ENCODE measurements at places on chromosomes 12 and 14.

DNA sequence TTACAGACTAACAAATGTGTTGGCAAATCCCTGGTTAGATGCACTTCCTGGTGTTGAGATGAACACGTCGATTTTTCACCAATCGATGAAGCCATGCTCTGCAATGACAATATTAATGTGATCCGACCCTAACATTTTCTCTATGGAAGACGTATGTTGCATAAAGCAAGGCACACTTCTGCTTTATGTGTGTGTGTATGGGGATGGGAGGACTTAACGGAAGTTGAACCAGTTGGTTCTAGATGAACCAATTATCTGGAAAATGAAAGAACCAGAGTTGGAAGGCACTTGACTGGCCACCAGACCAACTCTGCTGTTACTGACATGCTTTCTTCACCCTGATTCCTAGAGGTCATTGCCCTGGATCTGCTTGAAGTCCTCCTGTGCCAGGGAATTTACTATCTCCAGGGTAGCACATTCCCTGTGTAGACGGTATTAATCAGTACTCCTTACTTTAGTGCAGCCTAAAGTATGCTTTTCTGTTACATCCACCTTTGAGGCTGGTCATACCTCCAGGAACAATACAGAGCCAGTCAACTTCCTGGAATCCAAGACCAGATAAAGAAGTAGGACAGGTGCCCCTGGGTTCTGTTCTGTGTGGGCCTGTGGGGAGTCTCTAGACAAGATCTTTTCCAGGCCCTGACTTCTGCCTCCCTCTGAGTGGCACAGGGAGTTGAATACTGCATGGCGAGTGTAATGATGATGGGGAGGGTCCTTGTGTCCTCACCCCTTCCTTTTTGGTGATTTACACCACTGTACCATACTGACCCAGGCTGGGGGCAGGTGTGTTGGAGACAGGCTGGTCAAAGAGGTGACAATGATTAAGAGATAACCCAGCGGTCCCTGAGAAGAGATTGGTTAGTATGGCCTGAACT, 4.1 kb downstream of the SDR39U1 start:
- DNase-seq: no peak

GRCh38 chr12:40104461-40105264, 1.2 kb downstream of the SLC2A13 start:
- no peak for DNase-seq

GRCh38 chr12:120798696-120799095, 73.1 kb downstream of the ACADS start:
- no peak for DNase-seq

GRCh38 chr12:113796852-113797534, 169.1 kb downstream of the RBM19 start:
- DNase-seq: no peak

GRCh38 chr14:71751264-71751663, 181.0 kb upstream of the RGS6 start:
- DNase-seq: no peak

GRCh38 chr12:59650588-59651228, 54.9 kb downstream of the SLC16A7 start:
- DNase-seq: no peak

GRCh38 chr12:82174383-82174782, 183.8 kb downstream of the CCDC59 start:
- no peak for DNase-seq

DNA sequence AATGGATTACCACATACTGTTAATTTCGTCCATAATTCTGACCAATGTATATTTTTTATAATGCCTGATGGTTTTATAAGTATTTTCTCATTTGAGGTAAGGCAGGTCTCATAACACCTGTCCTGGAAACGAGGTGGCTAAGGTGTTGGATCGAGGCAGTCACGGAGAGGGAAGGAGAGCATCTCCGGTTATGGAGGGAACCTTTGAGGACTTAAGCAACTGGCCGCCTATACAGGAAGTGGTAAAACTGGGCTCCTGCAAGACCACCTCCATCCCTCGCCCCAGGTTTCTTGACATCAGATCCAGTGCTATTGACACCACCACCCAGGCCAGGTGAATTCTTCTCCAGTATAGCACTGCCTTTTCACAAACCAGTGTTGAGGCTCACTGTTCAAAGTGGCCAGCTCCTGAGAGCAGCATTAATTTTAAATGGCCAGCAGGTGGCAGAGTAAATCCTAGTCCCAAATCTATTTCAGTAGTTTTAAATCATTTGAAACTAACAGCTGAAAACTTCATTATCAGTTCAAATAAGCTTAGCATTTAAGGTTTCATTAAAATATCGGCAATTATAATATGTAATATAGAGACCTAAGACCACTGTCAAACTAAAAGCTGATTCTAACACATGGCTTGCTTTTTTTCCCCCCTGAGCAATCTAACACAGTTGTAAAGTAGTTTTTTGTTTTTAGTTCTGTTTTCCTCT, 100.8 kb downstream of the PPM1A start:
- no peak for DNase-seq

All from T follicular helper cell (primary cell).